ENCODE measurements at places on chromosomes 1 and 21.

- DNase-seq, result no peak
Observed at GRCh38 chr1:31799196-31799894, 16.5 kb downstream of the SPOCD1 start.

DNA sequence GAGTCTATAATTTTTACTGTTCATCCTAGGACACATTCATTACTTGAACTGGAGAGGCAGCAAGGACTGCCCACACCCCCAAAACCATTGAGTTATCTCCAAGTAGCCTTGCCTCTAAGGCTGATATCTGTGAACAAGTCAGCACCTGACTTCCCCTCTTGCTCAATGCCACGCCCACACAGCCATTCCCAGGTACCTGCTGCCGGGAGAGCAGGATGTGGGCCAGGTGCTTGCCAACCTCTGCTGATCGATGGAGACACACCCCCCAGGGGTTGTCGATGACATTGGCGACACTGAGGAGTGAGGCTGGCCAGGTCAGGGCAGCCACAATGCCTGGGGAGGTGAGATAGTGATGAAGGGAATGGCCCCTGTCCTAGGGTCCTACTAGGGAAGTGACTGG, 60.1 kb downstream of the TMCO4 start:
- DNase-seq, result no peak

DNA sequence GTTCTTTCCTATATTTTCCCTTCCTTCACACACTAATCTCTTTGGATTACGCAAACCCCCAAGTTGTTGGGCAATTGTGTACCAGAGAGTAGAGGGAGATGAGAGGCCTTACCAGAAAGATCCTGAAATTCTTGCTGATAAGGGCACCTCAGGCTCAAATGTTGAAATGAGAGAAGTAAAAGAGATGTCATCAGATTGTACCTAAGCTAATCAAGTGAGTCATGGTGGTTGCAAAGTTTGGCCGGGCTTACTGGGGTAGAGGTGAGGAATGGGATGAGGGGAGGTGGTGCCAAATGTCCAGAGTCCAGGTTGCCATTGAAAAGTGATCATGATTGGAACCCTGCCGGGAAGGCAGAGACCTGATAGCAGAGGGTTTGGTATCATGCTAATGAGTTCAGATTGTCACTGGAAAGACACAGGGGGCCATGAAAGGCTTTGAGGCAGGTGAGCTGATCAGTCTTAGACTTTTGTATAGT, 43.1 kb downstream of the OPTC start:
- no peak for DNase-seq

DNA sequence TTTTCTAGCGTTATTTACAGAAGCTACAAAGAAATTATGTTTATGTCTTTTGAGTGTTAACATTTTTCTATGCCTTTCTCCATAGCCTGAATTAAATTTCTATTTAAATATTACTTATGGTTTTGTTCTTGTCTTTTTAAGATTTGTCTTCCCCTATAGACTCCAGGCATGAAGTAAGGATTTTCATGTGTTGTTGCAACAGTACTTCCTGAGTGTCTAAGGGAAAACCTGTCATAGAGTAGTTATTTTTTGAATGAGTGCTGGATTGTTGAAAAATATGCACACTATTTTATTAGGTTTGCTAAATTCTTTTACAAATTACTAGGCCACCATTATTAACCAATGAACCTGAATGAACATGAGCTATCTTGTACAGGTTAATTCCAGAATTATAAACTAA, 27.1 kb downstream of the SAMSN1 start:
- DNase-seq, result no peak

GRCh38 chr1:220283625-220284024, 11.4 kb upstream of the RAB3GAP2 start:
- DNase-seq, result no peak

DNA sequence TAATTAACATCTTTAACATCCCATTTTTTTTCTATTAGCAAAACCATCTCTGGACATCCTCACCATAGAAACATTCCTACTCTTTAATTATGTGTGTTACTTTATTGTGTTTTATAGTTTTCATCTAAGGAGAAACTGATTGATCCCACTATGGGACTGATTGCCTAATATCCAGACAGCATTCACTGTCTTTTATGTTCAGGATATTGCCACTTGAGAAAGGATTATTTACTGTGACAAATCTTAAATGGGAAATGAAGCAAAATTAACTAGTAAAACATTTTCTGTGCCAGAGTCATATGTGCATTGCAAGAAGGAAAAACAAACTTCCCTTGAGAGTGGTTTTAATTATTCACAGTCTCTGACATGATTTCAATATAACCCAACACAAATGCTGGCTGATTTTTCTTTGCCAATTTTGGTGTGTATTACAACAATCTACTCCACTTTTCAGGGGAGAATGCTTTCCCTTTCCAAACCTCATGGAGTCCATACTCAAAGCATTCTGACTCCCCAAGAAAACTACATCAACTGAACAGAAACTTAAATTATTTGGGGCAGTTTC, 15.8 kb upstream of the RGS13 start:
- no peak for DNase-seq

DNA sequence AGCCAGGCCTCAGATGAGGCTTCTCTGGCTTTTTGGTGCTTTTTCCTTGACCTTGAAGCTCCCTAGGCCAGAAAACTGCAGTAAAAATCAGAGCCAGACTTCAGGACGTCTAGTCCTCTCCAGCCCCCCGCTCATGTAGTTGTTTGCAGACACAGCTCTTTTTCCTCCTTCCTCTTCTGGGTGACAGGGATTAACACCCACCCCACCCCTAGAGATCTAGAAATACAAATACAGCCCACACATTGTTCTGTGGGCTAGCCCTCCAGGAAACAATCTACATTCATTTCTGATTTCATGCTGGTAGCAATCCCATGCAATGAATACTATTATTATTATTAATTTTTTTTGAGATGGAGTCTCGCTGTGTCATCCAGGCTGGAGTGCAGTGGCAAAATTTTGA, 9.9 kb upstream of the CLSTN1 start:
- DNase-seq, result no peak

GRCh38 chr1:68916221-68916902, 419.5 kb upstream of the DEPDC1 start:
- DNase-seq, result no peak

GRCh38 chr1:106910798-106911197, 145.7 kb upstream of the PRMT6 start:
- no peak for DNase-seq

DNA sequence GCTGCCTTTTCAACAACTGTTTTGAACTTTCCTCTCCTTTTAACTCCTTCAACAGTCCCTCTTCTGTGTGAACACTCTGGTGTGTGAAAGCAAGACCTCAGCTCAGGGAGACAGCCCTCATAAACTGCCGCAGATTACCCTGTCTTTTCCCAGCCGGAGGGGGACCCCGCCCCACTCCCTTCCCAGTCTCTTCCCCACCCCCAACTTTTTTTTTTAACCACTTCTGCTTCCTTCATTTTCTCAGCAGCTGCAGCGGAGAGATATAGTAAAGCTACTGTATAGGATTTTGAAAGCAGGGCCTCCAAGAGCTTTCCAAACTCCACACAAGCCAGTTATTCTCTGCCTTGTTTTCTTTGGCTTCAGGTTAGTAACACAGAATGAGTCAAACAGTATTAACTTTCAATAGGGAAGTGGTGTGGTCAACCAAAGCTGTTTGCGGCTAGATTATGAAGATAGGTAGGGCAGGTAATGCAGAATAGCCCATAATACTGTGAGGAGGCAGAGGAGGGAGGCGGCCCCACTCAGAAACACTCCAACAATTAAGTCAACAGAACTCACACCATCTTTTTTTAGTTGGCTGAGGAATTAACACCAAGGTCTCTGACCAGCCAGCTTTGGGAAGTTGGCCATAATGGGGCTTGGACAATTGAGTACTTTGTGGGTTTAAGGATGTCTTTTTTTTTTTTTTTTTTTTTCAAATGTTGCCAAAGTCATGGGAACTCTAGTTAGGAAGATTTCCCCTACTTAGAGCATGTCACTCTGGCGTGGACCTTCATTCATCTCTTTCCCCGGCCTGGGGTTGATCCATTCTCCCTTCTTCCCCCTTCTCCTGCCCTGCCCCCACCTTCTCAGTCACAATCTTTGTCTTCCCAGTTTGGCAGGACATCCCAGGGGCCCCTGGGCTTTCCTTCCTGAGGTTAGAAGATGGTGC, 177.0 kb downstream of the CLIC6 start:
- DNase-seq, result no peak

- DNase-seq, result no peak
Observed at GRCh38 chr1:209822706-209823105, 5.1 kb upstream of the UTP25 start.

GRCh38 chr1:245825128-245825901, 670.5 kb downstream of the KIF26B start:
- DNase-seq, result no peak

DNA sequence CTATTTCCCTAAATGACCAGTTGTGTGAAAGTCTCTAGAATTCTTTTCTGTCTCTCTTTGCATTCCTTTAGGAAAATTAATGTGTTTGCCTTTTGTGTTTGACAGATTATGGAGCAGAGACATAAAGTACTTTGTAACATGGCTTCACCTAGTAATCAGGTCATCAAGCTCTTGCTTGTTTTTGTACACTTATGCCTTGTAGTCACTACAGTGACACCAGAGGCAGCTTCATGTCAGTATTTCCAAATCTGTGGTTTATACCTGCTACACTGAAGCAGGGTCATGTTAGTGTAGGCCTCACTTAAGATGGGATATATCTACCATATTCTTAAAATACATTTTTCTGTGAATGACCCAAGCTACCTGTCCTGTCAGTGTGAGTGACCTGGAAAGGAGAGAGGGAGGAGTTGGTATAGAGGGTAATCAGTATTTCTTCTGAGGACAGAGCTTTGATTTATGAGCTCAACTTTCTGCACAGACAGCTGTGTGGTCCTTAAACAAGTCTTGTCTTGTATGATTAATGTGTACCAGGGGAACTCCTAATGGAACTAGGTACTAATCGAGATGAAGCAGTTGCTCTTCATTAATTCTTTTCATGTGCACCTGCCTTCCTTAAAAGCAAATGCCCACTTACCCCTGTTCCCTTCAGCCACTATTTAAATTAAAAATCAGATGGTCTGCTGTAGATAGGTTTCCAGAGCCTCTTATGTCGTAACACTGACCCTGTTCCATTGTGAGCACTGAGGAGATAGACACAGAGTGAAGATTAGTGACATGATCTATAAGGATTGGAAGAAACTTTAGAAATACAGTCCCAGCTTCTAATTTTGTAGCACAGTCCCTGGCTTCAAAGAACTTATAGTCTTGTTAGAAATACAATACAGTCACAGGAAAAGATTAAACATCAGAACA, 45.7 kb downstream of the MACO1 start:
- DNase-seq, result no peak

GRCh38 chr1:3674100-3675094, 22.1 kb downstream of the TP73 start:
- no peak for DNase-seq

- DNase-seq, result no peak
Observed at GRCh38 chr1:63848733-63849132, 74.9 kb downstream of the ROR1 start.

GRCh38 chr1:36304970-36305914, 926 bp upstream of the SH3D21 start:
- no peak for DNase-seq

DNA sequence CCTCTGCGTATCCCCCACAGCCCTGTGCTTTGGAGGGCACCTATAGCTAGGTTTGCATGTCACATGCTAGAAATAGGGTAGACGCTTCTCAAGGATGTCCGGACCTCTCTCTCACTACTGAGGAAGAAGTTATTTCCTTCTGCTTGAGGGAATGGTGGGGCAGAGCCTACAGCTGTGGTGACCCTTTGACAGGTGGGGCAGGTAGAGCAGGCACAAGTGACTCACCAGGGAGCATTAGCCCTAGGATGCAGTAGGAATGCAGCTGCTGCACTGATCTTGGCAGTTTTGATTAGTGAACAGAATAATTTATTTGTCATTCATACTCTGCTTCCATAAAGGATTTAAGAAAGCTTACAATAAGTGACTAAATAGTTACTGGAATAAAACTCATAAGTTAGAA, 129.6 kb upstream of the HOOK1 start:
- no peak for DNase-seq

DNA sequence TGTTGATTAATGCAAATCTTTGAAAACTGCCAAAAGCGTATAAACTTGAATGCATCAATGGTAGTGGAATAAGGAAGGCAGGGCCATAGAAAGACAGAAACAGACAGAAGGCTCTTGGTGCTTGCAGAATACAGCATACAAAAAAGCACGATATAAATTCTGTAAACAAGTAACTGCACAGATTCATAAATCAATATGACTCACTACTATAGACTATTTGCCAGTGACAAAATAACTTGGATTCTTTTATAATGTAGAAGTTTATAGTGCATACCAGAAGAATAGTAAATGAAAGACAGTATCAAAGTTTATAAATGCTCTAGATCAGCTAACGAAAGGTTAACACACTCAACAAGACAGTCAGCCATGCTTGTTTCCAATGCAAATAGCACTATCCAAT, 349.6 kb downstream of the PTBP2 start:
- DNase-seq, result no peak

- DNase-seq, result peak; percentile 48
Observed at GRCh38 chr21:34889320-34889675, 159.8 kb downstream of the RUNX1 start.

- DNase-seq, result no peak
Observed at GRCh38 chr21:20459838-20460237, 538.4 kb upstream of the NCAM2 start.

DNA sequence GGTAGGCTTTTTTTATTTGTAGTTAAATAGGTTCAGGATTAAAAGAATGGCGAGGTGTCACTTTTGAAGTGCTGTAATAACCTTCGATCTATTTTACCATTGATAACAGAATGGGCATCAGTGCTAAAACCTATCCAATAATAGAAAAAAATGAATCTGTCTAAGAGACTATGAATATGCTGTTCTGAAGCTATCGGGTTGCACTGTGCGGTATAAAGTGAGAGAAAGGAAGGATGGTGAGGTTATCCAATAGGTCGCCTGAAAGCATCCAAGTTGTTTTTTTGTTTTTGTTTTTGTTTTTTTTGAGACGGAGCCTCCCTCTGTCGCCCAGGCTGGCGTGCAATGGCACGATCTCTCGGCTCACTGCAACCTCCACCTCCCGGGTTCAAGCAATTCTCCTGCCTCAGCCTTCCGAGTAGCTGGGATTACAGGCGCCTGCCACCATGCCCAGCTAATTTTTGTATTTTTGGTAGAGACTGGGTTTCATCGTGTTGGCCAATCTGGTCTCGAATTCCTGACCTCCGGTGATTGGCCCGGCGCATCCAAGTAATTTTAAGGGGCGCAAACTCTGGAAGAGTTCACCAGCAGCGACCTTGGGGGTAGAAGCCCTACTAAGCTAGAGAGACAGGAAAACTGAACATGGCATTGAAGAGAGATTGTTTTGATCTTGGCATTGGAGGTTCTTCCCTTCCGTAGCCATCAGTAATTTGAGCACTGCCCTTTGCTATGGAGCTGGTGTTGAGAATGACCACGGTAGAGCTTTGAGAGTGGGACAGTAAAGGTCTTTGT, 8.7 kb upstream of the MDM4 start:
- DNase-seq, result no peak

- DNase-seq, result peak; percentile 16
Observed at GRCh38 chr1:192807211-192808162, 1.4 kb upstream of the RGS2 start.

- DNase-seq, result no peak
Observed at GRCh38 chr1:26075421-26076144, 8.2 kb upstream of the TRIM63 start.

- DNase-seq, result peak; percentile 45
Observed at GRCh38 chr1:117674521-117675400, 68.9 kb downstream of the TENT5C start.

GRCh38 chr1:60762176-60762575, 320.2 kb upstream of the NFIA start:
- DNase-seq, result no peak

- no peak for DNase-seq
Observed at GRCh38 chr1:231807541-231807940, 181.0 kb downstream of the DISC1 start.

GRCh38 chr1:23810818-23811540, 10.4 kb upstream of the GALE start:
- peak; percentile 38 for DNase-seq
